ENCODE measurements at places on chromosomes 12 and 14.

GRCh38 chr14:42198010-42198409, 591.3 kb downstream of the LRFN5 start:
- DNase-seq, result no peak

GRCh38 chr12:30826276-30826675, 71.5 kb upstream of the CAPRIN2 start:
- no peak for DNase-seq

DNA sequence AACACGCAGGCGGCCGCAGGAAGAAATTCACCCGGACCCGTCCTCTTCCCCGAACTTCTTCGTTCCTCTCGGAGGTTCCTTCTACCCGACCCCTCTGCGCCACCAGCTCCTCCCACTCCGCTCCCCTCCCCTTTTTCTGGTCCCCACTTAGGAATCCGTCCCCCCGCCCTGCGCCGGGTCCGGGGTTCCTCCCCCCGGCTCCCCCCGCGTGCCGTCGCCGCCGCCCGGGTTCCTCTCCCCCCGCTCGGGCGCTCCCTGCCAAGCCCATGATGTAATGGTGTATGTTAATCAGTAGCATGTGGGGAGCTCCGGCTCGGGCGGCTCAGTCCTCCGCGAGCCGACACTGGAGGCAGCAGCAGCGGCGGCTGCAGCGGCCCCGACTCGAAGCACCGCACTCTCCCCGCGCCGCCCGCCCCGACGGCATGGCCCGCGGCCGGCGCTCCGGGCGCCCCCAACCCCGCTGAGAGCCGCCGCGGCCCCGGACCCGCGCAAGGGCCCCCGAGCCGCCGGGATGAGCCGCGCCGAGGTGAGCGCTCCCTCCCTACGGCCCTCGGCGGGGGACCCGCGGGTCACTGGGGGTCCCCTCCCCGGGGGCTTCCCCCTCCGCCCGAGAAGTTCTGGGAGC, 1.0 kb upstream of the SAMD4A start:
- peak; percentile 35 for DNase-seq

GRCh38 chr14:70905301-70905700, 2.0 kb upstream of the PCNX1 start:
- no peak for DNase-seq

DNA sequence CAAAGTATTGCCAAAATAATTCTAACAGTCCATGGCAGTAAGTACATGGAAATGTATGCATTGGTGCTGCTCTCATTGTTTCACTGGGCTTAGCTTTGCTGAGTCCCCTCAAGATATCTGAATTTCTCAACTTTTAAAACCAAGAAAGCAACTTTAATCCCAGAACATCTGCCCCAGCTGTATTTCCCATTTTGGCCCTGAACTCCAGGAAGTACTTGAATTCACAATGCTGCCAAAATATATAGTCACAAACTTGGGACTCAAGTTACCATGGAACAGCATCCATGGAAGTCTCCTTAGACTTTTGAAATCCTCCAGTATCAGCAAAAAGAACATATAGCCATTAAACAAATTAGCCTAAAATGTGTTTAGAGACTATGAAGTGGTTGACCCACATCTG, 78.5 kb upstream of the FLRT2 start:
- DNase-seq, result no peak

DNA sequence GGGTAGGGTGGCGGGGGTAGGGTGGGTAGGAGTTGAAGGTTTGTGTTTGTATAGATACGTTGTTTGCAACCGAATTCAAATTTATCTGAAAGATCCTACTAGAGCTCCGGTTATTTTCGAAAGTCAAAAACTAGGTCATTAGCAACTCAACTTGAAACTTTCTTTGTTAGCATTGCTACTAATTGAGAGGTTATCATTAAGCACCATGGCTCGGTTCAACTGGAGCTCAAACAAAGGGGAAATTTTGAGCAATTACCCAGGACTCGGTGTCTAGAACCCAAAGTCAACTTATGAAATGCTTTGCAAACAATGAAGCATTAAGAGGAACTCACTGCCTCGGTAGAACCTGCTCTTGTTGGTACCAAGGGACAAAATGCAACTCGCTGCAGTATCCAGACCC, 207.7 kb downstream of the BCAT1 start:
- DNase-seq, result no peak

- DNase-seq, result no peak
Observed at GRCh38 chr14:99072956-99073355, 199.0 kb downstream of the BCL11B start.

GRCh38 chr12:116515684-116516083, 43.5 kb upstream of the MAP1LC3B2 start:
- DNase-seq, result no peak

DNA sequence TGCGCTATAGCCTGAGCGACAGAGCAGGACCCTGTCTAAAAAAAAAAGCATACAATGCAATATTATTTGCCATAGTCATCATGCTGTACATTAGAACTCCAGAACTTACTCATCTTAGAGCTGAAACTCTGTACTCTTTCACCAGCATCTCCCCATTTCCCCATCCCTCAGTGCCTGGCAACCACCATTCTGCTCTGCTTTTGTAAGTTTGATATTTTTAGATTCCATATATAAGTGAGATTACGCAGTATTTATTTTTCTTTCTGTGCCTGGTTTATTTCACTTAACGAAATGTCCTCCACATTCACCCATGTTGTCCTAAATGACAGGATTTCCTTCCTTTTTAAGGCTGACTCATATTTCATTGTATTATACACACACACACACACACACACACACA, 121.8 kb downstream of the BBS10 start:
- no peak for DNase-seq

DNA sequence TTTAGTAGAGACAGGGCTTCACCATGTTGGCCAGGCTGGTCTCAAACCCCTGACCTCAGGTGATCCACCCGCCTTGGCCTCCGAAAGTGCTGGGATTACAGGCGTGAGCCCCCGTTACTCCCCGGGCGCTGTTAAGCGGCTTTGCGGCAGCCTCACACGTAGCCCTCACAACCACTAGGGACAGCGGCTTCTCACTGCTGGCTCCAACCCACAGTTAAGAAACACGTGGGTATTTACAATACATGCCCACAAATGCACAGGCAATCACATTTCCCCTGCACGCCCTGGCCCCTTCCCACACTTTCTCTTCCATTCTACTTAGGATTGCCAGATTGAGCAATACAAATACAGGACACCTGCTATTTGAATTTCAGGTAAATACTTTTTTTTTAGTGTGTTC, 37.0 kb upstream of the EIF5 start:
- no peak for DNase-seq

All from iPS DF 6.9 (cell line).